NCI-H2171 (cell line): ENCODE measurements at places on chromosomes 7 and 10.
A peak's percentile ranks its signal among the peaks of the same experiment; 100 is the strongest.

GRCh38 chr7:41093141-41093540, 609.7 kb downstream of the INHBA start:
- DNase-seq: no peak

DNA sequence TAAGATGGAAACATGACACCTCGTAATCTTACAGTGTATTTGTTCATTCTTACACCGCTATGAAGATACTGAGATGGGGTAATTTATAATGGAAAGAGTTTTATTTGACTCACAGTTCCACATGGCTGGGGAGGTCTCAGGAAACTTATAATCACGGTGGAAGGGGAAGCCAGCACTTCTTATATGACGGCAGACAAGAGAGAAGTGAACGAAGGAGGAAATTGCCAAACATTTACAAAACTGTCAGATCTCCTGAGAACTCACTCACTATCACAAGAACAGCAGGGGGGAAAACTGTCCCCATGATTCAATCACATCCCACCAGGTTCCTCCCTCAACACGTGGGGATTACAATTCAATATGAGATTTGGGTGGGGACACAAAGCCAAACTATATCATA, 282.3 kb downstream of the HGF start:
- no peak for DNase-seq

GRCh38 chr10:55627501-55628051, 733.5 kb downstream of the ZWINT start:
- DNase-seq: no peak

DNA sequence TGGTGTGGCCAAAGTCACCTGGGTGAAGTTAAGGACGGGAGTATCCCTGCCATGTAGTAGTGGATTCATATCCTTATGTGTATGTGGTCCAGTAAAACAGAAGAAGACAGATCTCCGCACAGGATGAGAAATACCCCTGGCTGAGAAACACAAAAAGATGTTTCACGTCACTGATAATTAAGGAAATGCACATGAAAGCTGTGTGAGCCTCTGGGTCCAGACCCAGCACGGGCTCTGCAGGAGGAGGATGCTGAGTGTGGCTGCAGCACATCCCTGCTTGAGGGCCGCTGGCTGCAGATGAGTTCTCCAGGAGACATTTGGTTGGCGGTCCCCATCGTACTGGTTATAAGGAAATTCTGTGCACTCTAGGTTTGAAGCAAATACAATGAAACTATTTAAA, 8.2 kb upstream of the SUN1 start:
- DNase-seq: no peak

DNA sequence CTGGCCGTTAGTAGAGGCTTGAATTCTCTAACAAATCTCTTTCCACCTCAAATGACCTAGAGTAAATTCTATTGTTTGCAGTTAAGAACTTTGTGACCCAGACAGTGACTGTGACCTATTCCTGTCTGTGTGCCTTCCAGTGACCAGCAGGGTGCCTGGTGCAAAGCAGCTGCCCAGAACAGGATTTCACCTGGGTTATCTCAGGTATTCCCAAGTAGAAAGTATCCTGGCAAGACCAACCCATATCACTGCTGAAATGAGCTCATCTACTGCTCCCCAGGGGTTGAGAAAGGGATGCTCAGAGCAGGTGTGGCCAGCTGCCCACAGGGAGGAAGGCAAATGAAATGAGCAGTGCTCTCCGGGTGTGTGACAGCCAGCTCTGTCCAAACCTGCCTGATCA, 2.1 kb upstream of the MSMB start:
- DNase-seq: peak; percentile 19

GRCh38 chr10:36634916-36635315, 490.5 kb upstream of the ANKRD30A start:
- DNase-seq: no peak

DNA sequence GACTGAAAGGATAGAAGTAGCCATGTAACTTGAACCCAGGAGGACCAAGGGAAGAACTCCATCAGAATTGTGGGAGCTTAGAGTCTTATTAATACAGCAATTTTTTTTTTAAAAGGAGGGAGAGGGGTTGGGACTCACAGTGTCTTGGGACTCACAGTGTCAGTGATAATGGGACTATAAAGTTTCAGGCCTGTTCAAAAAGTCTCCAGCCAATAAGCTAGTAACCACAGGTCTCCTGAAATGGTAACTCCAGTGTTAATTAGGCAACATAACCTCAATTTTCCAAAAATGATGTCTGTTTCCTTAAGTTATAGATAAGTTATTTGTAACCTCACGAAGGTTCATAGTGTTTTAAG, 2.4 kb upstream of the HNRNPH3 start:
- no peak for DNase-seq
